ENCODE measurements at places on chromosomes 2 and 18.
A peak's percentile ranks its signal among the peaks of the same experiment; 100 is the strongest.

GRCh38 chr2:165827016-165827920 lies 33.2 kb upstream of the GALNT3 start:
- DNase-seq = no peak

DNA sequence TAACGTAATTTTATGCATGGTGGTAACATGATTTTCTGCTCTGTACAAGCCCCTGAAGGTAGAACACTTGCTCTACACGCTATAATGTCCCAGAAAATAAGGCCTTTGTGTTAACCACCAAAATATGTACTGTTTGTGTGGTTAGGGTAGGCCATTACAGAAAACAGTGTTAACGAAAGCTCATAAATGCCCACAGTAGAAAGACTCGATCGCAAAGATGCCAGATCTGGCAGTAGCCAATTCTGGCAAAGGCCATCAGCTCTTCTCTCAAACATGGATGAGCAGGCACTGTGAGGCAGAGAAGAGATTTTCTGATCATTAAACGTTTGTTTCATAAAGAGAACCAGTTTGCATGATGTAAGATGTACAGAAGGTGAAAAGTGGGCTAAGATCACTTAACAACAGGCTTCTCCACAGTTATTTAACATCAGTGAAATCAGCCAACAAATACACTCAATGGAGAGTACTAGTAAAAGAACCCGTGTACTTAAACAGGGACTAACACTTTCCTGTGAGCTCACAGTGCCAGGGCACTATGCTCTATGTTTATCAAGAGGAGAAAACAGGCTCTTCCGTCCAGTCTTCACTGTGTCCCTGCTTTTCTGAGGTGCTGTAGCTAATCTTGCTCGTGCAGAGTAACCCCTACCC lies 80.3 kb downstream of the SPRED2 start:
- no peak for DNase-seq

DNA sequence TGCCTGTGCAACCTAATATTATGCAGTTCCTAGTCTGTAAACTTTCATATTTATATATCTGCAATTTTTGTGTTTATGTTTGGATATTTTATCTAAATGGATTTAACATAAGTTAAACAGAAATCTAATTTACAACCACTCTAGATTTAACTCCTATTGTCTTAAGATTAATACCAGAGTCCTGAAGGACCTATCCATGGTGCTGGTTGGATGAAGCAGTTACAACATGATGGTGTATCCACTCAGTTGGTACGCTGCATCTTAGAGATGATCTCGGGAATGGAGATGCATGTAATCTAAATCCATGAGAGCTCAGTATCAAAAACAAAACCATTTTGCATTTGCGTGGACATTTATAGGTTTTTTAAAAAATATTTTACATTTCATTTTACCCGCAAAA lies 745.9 kb upstream of the SLC8A1 start:
- no peak for DNase-seq

DNA sequence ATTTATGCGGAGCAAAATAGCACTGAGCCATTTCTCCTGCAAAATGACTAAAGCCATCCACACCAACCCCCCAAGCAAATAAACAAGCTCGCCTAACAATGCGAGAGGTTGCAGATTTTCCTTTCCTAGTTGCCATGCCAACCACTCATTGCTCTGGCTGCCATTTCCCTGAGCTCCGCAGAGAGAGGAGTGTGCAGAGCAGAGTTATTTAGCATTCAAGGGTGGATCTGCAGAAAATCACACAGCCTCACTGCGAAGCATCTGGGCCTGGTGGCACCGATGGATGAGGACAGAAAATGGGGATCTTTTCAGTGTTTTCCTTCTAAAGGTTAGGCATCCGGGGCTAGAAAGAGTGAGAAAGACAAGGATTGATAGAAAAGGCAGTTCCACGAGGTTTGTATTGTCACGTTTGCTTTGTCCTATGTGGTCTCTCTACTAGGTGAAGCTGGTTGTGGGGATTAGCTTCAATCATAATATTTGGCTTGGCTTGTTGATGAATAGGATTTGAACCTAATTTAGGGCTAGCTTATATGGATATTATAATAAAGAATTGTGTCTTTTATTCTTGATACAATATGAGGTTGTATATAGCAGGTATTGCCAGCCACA lies 110.2 kb upstream of the UNC80 start:
- peak; percentile 75 for DNase-seq

DNA sequence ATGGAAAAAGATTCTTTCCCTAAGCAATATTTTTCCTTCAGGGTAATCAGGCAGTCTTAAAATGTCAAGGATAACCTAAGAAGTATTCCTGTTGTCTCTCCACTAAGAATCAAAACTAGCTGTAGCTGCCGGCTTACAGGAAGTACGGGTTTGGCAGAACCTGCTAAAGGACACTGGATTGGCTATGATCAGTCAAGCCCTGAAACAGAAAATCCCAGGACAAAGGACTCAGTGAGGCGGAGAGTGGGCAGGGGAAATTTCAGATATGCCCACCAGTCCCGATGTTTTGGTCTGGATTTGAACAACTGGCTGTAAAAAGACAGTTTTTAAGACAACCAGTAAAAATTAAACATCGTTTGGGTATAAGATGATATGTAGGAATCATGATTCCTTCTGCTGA lies 155.7 kb downstream of the HDAC4 start:
- no peak for DNase-seq

Data from BE2C (cell line).